ENCODE measurements at places on chromosomes 12 and 14. TPM values are rescaled to one million over a fixed set of nuclear protein-coding genes. Genes with fewer than 3 reads are reported as not detected.
A peak's percentile ranks its signal among the peaks of the same experiment; 100 is the strongest.

DNA sequence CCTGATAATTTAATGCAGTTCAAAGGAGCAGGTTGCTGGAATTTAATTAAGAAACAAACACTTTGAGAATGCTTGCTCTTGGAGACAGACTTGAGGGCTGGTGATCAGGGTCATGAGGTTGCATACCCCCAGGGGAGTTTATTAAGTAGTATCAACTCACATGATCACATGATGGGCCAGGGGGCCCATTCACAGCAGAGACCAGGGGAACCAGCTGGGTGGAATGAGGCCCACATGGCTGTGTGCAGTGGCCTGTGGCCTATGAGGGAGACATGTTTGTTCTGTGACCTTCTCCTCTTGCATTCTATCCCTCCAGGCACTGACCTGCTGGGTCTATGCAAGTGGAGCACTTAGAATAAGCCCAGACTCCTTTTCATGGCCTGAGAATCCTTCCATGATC lies 266.6 kb upstream of the PWP1 start:
- H3K27me3 ChIP-seq, result no peaks in the 10 kb centered on the region
- H3K27ac ChIP-seq, result no peak overlapping the region
- no peak for DNase-seq
- no peaks in the 10 kb centered on the region for H3K4me1 ChIP-seq
- H3K36me3 ChIP-seq, result no peaks in the 10 kb centered on the region
- no peak overlapping the region for H3K4me3 ChIP-seq

GRCh38 chr12:8088574-8088973 lies 6.5 kb downstream of the NECAP1 start:
- H3K4me1 ChIP-seq, result peaks cover 50% of the 10 kb centered on the region
- H3K4me3 ChIP-seq, result peak overlapping the region; percentile 70
- peaks cover 65% of the 10 kb centered on the region for H3K36me3 ChIP-seq
- DNase-seq, result peak; percentile 55
- no peaks in the 10 kb centered on the region for H3K27me3 ChIP-seq

DNA sequence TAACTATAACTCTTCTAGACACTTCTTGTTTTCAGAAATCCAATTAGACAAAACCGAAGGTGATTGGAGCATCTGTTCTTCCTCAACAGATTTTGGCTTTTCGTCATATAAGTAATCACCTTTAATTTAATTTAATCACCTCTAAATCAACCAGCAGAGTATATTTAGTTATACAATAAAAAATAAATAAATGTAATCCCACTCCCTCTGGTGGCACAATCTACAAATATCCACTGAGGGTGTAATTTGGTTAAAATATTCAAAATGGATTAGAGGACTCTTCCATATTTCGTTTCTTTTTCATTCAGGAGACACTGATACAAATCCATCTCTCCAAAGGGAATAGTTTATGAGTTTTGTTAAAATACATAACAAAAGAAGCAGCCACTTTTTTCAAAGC lies 18.3 kb upstream of the SLC35F4 start:
- no peaks in the 10 kb centered on the region for H3K4me1 ChIP-seq
- DNase-seq, result no peak
- H3K36me3 ChIP-seq, result no peaks in the 10 kb centered on the region
- H3K27ac ChIP-seq, result no peak overlapping the region
- H3K4me3 ChIP-seq, result no peak overlapping the region

- H3K27ac ChIP-seq, result no peak overlapping the region
- no peaks in the 10 kb centered on the region for H3K4me1 ChIP-seq
- DNase-seq, result no peak
- H3K36me3 ChIP-seq, result no peaks in the 10 kb centered on the region
Measured at GRCh38 chr14:68039593-68039992, 220.0 kb downstream of the RAD51B start.

- no peak for DNase-seq
- H3K4me3 ChIP-seq, result no peak overlapping the region
- no peak overlapping the region for H3K27ac ChIP-seq
- H3K4me1 ChIP-seq, result peaks cover 4% of the 10 kb centered on the region
- no peaks in the 10 kb centered on the region for H3K36me3 ChIP-seq
Measured at GRCh38 chr12:68868043-68868790, 60.2 kb downstream of the MDM2 start.

GRCh38 chr14:44833376-44834060 lies 128.2 kb downstream of the KLHL28 start:
- H3K27ac ChIP-seq, result no peak overlapping the region
- H3K4me1 ChIP-seq, result no peaks in the 10 kb centered on the region
- no peak for DNase-seq
- no peaks in the 10 kb centered on the region for H3K36me3 ChIP-seq

DNA sequence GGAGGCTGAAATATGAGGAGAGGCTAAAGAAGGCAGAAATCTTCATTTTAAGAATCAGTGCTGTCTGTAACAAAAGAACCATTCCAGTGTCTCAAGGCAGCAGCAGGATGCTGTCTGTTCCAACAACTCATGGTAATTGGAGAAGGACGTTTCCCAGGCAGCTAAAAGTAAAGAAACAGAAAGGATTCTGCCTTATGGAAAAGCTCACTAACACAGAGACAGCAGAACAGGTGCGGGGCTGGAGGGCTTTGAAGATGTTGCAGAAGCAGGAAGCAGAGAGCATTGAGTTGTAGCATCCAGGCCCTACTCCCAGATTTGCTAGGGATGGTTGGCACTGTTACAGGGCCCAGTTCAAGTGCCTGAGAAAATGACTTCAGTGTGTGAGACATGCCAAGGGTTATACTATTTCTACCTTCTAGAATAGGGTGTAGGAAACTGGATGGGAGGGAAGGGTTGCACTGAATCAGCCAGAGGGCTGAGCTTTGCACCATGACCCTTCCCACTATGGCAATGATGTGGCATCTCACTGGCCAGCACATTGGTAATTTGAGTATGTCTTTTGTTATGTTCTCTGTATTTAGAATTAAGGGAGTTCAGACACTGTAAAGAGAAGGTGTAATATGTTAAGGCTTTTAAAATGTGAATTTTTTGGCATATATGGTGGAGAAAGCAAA lies 160.0 kb upstream of the FBXO33 start:
- no peak for DNase-seq
- no peak overlapping the region for H3K27ac ChIP-seq
- no peaks in the 10 kb centered on the region for H3K36me3 ChIP-seq
- no peaks in the 10 kb centered on the region for H3K27me3 ChIP-seq

DNA sequence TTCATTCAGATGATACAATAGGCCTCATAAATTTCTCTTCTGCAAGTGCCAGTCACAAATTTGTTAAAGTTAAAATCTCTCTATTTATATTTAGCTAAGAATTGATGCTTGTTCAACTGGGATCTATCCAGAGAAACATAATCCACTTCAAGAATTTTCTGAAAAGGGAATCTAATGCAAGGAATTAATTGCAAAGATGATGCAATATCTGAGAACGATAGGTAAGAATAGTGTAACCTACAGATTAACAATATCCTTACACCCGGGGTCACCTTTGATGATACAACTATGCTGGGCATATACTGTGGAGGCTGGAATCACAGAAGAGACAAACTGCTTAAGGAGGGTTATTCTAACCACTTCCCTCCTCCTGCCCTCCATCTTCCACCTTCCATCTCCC lies 295.1 kb downstream of the FOXG1 start:
- no peaks in the 10 kb centered on the region for H3K4me1 ChIP-seq
- no peaks in the 10 kb centered on the region for H3K36me3 ChIP-seq
- DNase-seq, result no peak
- H3K27me3 ChIP-seq, result no peaks in the 10 kb centered on the region
- H3K27ac ChIP-seq, result no peak overlapping the region
- no peak overlapping the region for H3K4me3 ChIP-seq

DNA sequence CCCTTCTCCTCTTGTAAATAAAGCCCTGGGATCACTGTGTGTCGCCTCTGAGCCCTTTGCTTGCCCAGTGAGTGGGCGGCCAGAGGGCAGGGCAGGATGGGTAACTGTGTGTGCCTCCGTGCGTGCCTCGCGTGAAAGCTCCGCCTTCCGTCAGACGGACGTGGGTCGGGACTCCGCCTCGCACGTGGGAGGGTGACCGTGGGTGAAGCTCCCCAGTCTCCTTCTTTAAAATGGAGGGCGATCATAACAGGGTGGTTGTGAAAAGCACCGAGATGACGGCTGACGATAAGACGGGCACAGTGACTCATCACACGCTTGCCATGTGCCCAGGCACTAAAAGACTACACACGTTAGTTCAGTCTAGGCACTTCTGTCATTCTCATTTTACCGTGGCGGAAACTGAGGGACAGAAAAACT lies 9.2 kb downstream of the PHB2 start:
- peaks cover 91% of the 10 kb centered on the region for H3K4me1 ChIP-seq
- peak overlapping the region; percentile 99 for H3K27ac ChIP-seq
- no peaks in the 10 kb centered on the region for H3K27me3 ChIP-seq
- H3K4me3 ChIP-seq, result peak overlapping the region; percentile 74
- peaks cover 71% of the 10 kb centered on the region for H3K36me3 ChIP-seq

DNA sequence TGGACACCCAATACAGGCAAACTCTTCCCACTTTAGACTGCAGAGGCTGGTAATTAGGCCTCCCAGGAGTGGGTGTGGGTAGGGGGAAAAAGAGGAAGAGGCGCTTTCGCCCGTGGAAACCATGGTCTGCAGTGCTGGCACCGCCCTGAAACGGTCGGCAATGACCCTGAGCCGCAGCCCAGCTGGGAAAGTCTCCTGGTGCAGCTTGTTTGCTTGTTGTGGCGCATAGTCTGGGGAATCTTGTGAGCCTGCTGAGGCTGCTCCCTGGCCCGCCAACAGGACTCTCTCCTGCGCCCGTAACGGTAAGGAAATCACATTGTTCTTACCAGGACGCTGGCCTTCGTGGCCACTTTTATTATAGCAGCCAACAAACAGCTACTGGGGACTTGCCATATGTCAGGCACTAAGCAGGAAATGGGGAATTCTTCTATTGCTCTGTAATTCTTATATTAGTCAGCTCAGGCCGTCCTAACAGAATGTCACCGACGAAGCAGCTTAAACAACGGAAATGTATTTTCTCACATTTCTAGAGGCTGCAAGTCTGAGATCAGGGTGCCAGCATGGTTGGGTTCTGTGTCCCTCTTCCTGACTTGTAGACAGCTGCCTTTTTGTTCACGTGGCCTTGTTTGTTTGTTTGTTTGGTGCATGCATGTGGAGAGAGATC lies 52.5 kb upstream of the RIN3 start:
- peak overlapping the region; percentile 37 for H3K27ac ChIP-seq
- no peaks in the 10 kb centered on the region for H3K36me3 ChIP-seq
- H3K4me1 ChIP-seq, result peaks cover 23% of the 10 kb centered on the region
- DNase-seq, result no peak
- H3K4me3 ChIP-seq, result no peak overlapping the region

GRCh38 chr14:22384167-22384549 lies 204.9 kb downstream of the DAD1 start:
- no peaks in the 10 kb centered on the region for H3K27me3 ChIP-seq
- no peak for DNase-seq

DNA sequence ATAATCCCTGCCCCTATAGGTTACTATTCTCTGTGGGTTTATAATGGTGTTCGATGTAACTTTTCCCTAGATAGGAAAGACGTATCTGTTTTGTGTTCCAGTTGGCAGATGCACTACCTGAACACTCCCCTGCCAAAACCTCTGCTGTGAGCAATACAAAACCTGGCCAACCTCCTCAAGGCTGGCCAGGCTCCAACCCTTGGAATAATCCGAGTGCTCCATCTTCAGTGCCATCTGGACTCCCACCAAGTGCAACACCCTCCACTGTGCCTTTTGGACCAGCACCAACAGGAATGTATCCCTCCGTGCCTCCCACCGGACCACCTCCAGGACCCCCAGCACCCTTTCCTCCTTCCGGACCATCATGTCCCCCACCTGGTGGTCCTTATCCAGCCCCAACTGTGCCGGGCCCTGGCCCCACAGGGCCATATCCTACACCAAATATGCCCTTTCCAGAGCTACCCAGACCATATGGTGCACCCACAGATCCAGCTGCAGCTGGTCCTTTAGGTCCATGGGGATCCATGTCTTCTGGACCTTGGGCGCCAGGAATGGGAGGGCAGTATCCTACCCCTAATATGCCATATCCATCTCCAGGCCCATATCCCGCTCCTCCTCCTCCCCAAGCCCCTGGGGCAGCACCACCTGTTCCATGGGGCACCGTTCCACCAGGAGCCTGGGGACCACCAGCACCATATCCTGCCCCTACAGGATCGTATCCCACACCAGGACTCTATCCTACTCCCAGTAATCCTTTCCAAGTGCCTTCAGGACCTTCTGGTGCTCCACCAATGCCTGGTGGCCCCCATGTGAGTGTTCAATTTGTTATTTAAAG lies 11.3 kb downstream of the MAPK1IP1L start:
- peaks cover 71% of the 10 kb centered on the region for H3K36me3 ChIP-seq
- no peaks in the 10 kb centered on the region for H3K27me3 ChIP-seq
- DNase-seq, result no peak

DNA sequence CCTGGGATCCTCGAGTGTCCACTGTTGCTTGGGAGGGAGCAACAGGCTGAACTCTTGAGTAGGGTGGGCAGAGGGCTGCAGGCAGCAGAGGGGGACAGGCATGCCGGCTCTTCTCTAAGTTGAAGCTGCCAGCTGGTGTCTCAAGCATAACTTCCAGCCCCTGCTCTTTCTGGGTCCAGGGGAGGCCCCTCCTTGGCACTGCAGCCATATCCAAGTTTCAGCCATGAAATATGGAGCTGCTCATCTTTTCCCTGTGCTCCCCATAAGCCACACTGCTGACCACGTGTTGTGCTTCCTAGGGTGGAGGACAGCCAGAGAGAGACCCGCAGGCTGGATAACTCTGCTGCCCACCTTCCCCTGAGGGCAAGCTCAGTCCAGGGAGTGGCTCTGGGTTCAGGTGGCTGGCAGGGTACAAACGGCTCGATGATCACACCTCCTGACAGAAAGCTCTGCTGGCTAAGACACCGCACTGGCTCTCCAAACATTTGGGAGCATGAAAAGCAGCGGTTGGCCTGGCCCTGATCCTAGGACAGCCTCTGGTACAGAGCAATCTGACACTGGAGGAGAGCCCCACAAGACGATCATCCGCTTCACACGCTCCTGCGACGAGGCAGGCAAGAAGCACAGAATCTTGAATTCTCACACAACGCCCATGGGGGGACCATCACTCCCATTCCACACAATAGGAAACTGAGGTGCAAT lies 79.6 kb downstream of the PITPNM2 start:
- no peaks in the 10 kb centered on the region for H3K36me3 ChIP-seq
- H3K4me1 ChIP-seq, result peaks cover 25% of the 10 kb centered on the region
- no peak for DNase-seq
- H3K4me3 ChIP-seq, result no peak overlapping the region

GRCh38 chr14:104438166-104438887 lies 141.2 kb upstream of the C14orf180 start:
- no peaks in the 10 kb centered on the region for H3K27me3 ChIP-seq
- H3K4me3 ChIP-seq, result no peak overlapping the region
- H3K27ac ChIP-seq, result no peak overlapping the region
- no peaks in the 10 kb centered on the region for H3K36me3 ChIP-seq
- DNase-seq, result peak; percentile 4

- H3K27ac ChIP-seq, result no peak overlapping the region
- no peaks in the 10 kb centered on the region for H3K27me3 ChIP-seq
Measured at GRCh38 chr14:55603401-55603953, 23.5 kb downstream of the KTN1 start.

Gene PLD4
- total RNA-seq, result not detected

Gene RBP5
- total RNA-seq, result 1.8 TPM

Gene PPP4R4
- total RNA-seq, result 3.3 TPM

Gene MMP17
- total RNA-seq, result 0.48 TPM

Gene OR6C3
- total RNA-seq, result not detected

Gene NRL
- 2.4 TPM for total RNA-seq
